Dermis blood vessel endothelial cell (primary cell): ENCODE measurements at places on chromosomes 3 and 15.

DNA sequence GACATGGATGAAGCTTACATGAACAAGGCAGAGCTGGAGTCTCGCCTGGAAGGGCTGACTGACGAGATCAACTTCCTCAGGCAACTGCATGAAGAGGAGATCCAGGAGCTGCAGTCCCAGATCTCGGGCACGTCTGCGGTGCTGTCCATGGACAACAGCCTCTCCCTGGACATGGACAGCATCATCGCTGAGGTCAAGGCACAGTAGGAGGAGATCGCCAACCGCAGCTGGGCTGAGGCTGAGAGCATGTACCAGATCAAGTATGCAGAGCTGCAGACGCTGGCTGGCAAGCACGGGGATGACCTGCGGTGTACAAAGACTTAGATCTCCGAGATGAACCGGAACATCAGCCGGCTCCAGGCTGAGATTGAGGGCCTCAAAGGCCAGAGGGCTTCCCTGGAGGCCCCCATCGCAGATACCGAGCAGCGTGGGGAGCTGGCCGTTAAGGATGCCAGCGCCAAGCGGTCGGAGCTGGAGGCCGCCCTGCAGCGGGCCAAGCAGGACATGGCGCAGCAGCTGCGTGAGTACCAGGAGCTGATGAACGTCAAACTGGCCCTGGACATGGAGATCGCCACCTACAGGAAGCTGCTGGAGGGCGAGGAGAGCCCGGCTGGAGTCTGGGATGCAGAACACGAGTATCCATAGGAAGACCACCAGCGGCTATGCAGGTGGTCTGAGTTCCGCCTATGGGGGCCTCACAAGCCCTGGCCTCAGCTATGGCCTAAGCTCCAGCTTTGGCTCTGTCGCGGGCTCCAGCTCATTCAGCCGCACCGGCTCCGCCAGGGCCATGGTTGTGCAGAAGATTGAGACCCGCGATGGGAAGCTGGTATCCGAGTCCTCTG is 77.6 kb downstream of the CLDN11 start:
- no peak for DNase-seq

DNA sequence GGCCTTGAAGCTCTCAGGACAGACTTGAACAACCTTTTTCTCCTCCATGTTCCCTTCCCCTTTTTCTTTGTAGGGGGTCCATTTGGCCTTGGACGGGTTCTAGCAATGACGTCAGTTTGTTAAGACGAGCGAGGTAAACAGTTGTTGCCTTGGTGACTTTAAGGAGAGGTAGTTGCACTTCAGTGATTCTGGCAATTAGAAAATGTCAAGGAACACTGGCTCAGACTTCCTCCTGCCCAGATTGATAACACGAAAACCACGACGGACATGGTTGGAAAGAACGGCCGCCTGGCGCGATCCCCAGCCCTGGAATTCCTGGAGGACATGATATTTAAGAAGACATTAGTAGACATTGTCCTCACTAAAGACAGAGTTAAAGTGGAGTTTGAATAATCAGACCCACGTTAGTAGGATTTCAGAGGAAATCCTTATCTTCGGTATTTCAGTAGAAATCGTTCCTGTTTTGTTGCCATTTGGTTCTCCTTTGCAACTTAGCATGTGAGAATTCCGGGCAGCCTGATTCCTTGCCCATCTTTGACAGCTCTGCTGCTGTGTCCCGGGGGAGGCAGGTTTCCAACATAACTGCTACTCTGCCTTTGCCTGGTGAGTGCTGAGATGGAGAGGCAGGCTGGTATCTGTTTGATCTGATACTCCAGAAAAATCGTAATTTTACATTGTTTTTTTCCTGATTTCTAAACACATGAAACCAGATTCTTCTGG is 87.3 kb downstream of the ST6GAL1 start:
- no peak for DNase-seq

- DNase-seq = peak; percentile 49
Measured at GRCh38 chr3:47162697-47163168, 1.2 kb downstream of the SETD2 start.

GRCh38 chr15:43204016-43204901 is 16.6 kb downstream of the EPB42 start:
- peak; percentile 87 for DNase-seq

GRCh38 chr3:126113733-126114442 is 30.0 kb upstream of the SLC41A3 start:
- DNase-seq = peak; percentile 25

GRCh38 chr3:32045091-32045915 is 61.1 kb upstream of the GPD1L start:
- DNase-seq = peak; percentile 43

GRCh38 chr15:75925440-75925839 is 21.8 kb downstream of the FBXO22 start:
- DNase-seq = no peak

DNA sequence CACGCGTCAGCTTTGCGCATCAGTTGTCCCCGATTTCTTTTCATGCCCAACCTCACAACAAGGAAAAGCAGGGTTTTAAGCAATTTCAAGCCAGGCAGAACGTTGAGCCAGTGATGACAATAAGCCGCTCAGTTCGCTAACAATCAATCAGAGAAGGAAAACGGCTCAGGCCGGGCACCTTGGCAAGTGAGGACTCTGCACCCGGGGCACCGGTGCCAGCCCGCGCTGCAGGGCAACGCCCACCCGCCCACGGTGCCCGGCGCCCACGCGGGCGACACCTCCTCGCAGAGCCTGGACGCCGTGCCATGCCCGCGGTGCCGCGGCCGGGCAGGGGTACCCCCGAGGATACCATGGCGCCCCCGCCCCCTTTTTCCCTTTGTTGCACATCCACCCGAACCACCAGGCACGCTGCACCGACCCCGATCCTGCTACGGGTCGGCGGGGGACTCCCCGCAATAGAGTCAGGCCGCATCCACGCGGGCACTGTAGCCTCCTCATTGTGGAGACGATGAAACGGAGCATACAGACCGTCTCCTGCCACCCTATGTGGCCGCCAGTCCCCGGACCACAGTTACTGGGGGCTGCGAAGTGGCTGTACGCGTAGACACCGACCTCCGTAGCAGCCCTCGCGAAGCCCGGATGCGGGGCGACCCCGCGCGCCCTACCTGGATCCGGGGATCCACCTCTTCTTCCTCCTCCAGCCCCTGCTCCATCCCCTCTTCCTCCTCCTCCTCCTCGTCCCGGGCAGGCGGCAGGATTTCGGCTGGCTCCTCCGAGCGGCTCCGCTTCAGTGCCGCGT is 581 bp downstream of the SH3BP5 start:
- DNase-seq = peak; percentile 60
